NCI-H1092 (cell line): ENCODE measurements at places on chromosomes 6 and 20.

DNA sequence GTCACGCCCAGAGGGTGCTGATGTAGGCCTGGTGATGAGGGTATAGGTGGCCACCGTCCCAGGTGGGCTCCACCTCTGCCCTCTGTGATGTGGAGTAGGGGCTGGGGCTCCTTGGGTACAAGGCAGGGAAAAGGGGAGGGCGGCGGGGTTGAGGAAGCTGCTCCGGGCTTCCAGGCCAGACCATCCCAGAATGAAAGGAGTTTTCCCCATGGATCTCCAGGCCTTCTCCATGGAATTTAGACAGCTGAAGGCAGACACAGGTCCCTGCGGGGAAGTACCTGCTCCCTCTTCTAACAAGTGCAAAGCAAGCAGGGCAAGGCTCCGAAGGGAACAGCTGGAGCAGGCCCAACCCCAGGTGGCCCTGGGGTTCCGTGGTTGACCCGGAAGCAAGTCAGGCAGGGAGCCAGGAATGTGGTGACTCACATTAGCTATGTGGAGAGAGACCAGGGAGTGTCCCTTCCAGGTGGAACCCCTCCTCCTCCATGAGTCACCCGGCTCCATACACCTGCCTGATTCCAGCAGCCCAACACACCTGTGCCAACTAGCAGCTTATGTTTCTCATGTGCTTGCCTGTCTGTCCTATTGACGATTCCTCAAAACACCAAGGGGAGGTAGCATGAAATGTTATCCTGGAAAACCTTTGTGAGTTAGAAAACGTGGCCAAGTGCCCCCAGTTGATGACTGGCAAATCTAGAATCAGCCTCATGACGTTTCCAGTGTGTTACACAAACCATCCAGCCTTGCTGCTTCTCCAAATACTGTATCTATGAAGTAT is 59.7 kb upstream of the SNX9 start:
- DNase-seq = peak; percentile 20

- no peak for DNase-seq
Measured at GRCh38 chr6:118580585-118581419, 32.7 kb downstream of the PLN start.

DNA sequence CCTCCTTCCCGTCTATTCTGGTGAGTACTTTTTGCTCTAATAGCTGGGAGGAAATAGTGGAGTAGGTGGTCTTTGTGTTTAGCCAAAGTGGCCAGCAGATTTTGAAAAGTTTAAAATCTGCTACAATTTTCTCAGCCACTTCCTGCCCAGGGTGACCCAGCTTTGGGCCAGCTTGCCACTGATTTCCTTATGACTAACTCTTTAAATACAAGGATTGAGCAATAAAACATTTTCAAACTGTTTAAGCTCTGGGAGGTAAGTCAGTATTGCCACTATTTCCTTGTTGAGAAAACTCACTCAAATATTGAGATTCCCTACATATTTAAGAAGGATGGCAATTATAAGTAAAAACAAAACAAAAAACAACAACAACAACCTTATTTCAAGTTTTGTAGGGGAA is 54.5 kb downstream of the TRMT11 start:
- DNase-seq = no peak

- no peak for DNase-seq
Measured at GRCh38 chr6:43221046-43221972, 8.0 kb downstream of the DNPH1 start.

GRCh38 chr6:94456266-94456665 is 1036.9 kb upstream of the EPHA7 start:
- no peak for DNase-seq

GRCh38 chr6:148464319-148465010 is 121.8 kb downstream of the SASH1 start:
- peak; percentile 39 for DNase-seq

DNA sequence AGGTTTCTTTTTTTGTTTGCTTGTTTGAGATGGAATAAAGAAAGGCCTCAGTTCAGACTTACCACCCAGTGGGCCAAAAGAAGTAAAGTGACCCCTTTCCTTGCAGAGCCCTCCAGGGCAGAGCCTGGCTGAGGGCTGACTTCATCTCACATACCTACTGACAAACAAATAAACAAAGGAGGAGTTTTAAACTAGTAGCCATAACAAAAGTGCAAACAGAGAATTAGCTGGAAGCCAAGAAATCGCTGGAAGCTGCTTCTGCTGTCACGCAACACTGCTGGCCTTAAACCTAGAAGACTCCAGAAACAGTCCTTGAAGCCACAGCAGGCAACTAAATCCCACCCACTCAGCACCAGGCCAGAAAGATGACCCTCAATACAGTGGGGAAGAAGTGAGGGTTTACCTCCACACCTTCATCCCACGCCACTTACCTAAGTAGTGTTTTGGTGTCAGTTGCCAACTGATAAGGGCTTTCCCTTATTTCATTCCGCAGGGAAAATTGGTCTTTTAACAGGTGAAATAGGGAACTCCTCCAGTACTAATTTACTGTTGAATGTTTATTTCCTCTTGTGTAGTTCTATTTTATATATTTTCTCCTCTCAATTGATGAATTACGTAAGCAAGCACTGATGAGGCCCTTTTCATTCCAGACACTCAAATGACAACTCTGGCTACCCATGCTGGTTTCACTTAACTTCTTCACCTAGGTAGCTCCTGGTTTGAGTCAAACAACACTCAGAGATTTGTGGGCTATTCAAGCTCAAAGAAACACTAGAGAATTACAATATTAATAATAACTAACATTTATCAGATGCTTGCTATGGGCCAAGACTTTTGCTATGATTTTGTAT is 46.2 kb downstream of the EDN1 start:
- DNase-seq = no peak

GRCh38 chr20:44541992-44542391 is 20.1 kb upstream of the SERINC3 start:
- no peak for DNase-seq

DNA sequence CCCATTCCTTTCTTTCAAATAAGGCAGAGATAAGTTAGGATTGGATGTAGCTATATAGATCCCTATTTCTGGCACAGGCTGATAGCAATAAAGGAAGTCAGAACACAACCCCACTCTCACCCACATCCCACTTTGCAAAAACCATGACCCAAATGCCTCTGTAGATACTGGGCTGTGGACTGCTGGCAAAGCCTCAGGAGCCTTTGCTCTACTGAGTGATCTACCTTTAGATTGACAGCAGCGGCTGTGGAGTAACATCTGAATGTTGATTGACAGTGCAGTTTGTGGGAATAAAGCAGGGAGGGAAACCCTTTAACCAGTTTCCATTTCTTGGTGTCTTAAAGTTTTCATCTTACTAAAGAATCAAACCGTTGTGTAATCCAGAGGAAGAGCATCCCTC is 6.7 kb upstream of the TMEM30A start:
- no peak for DNase-seq

GRCh38 chr6:32234934-32235333 is 11.1 kb upstream of the NOTCH4 start:
- DNase-seq = no peak

DNA sequence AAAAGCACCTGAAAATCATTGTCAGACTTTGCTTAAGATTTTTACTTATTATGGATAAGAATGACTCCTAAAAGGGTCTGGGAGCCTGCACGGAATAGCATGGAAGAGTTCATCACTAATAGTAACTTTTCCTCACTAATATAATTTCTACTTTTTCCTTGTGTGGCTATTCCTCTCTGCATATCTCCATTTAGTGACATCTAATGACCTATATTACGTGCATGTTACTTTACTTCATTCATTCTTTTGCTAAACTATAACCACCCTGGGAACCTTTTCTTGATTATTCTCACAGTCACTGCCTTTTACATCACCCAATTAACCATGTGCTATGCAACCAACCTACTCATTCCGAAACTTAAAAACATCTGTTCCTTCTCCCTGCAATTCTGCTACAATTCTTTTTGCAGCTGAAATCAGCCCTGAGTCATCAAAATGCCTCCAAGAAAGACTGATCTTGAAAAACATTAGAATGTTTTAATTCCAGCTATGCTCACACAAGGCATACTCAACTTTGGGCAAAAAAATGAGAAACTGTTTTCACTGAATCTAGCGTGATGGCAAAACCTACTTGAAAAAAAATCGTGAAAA is 313.3 kb downstream of the RNGTT start:
- no peak for DNase-seq

- no peak for DNase-seq
Measured at GRCh38 chr6:17483391-17484016, 90.1 kb downstream of the CAP2 start.

DNA sequence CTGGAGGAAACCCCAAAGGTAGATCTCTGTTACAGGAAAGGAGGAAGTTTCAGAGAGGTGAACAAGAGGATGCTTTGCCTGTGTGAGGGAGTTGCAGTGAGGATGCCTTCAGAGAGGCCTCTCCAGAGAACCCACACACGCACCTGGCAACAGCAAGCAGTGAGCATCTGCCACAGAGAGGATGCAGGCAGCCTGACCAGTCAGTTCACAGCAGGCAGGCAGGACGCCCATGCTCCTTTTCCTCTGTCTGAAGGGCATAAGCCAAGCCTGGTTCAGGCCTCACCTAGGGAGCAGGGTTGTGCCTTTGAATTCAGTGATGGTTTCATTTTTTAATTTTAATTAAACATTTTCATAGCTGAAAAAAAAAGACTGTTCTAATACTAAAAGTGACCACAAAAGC is 346.0 kb upstream of the MARCKS start:
- DNase-seq = no peak

DNA sequence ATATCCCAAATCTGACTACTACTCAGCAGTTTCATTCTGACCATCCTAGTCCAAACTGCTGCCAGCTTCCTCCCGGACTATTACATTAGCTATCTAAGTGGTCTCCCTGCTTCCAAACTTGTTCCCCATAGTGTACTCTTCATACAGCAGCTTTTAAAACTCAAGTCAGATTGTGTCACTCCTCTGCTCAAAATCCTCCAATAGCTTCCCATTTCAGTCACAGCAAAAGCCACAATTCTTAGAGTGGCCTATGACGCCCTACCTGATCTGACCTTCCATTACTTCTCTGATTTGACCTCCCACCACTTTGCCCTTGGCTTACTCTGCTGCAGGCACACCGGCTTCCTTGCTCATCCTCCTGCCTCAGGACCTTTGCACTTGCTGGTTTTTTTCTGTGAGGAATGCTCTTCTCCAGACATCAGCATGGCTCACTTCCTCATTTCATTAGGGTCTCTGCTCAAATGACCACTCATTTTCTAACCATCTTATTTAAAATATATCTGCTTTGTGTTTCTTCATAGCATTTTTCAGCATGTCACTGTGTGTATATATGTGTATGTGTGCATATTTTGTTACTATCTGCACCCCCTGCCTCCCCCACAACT is 111.1 kb upstream of the DTNBP1 start:
- DNase-seq = no peak
